LHCN-M2 (cell line): ENCODE measurements at places on chromosomes 7 and 10.
A peak's percentile ranks its signal among the peaks of the same experiment; 100 is the strongest.

DNA sequence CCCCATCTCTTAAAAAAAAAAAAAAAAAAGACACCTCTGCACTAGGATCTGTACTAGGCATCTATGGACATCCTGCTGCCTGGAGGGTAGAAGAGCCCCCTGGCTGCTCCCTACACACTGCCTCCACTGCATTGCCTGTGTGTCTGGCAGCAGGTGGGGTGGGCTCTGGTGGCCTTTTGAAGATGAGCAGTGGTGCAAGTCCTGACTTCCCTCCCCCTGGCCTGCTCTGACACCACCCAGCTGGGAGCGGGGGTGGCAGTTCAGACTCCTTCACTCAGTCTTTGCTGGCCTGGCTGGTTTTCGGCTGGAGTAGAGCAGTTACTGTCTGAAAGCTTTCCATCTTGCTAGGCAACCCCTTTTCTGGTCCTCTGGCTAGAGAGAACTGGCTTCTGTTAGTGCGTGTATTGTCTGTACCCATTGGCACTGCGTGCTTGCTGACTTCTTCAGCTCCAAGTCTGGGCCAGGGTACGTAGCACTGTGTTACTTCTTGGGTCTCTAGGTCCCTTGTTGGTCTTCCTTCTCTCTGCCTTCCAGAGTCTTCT is 17.6 kb downstream of the C10orf62 start:
- no peak for DNase-seq

- DNase-seq = no peak
Observed at GRCh38 chr7:30726296-30727006, 25.5 kb upstream of the INMT start.

DNA sequence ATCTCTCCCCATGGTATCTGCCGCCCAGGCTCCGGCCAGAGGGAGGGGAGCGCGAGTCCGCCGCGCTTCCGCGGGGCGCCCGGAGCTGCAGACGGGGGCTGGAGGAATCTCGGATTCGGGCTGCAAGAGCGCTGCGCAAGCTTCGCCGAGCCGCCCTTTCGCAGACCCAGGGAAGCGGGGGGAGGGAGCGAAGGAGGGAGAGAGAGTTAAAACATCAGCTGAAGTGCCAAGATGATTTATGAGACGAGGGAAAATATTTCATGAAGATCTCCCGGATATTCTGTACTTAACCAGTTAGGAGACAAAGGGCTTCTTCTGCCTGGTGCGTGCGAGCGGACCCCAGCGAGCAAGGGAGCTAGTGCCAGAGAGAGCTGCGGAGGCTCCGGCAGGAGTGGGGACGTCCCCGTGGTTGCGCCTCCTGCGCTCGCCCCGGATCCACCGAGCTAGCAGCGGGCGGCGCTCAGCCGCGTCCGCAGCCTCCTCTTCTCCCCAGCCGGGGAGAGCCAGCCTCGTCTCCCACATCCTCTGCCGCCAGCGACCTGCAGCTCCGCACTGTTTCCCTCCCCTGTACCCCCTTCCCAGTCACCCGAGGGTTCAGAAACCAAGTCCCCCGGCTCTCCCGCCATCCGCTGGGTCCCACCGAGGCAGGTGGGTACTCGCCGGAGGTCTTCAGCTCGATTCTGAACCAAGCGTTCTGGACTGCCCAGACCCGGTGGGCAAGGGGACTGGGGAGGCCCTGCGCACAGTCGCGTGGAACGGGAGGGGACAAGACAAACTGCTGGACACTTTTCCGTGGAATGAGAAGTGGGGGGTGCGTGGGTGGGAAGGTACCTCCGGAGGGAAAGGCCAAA is 1.0 kb upstream of the PAX2 start:
- no peak for DNase-seq

DNA sequence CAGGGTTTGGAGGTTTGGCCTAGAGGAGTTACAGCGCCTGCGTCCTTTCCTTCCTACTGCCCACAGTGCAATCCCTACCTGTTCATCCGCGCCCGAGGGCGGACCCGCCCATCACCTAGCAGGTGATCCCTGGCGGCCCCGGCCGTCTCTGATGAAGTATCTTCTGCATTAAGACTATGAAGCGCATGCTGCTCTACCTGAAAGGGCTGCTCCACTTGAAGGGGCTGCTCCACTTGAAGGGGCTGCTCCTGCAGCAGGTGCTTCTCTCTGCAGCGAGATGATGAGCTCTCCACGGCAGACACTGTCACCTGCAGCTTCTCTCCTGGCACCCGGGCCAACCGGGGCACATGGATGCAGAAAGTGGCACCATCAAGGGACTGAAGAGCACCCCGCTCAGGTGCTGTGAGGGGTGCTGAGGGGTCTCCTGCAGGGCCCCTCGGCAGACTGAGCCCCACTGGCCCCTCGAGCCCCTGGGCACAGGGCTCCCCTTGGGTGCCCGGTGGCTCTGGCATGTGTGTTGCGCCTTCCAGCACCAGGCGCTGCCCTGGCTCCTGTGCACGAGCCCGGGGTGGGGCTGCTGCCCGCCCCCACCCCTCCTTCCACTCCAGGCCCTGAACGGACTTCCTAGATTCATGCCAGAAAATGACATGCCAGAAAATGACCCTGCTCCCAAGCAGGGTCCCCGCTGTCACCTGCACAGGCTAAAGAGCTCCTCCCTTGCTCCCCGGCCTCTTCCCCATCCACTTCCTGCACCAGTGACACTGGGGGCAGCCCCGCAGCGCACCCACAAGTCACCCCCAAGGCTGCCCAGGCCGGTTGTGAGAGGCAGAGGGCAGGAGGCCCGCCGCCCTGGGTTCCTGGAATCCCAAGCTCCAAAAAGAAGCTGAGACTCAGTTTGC is 29.4 kb downstream of the WDR86 start:
- DNase-seq = no peak

DNA sequence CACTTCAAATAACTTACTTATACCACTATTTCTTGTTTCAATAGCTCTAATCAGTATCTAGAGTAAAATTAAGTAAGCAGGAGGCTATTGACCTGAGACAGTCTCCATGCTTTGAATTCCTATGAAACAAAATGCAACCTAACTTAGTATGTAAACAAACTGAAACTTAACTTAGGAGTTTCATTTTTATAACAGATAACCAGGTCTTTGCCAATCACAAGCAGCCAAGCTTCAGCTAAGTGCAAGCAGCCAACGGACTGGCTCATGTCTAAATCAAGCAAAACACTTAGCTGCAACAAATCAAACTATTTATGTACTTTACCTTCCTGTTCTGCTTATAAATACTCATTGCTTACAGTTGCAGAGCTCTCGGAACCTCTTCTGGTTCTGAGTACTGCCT is 4.4 kb upstream of the GSTK1 start:
- peak; percentile 18 for DNase-seq

DNA sequence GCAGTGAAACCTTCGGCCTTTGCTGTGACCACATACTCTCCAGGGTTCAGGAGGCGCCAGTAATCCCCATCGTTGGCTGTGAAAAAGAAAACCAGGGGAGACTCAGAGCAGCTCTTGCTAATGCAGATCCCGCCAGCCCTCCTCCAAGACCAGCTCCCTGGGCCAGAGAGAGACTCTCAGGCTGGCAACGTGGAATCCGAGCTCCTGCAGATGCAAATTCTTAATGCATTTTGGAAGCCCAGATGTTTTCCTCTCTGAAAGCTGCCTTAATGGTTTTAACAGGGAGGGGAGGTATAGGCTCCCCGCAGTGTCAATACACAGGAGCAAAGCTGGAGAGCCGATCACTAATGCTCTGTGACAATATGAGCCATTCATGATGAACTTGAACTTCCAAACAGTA is 80.8 kb downstream of the GPR26 start:
- DNase-seq = no peak

GRCh38 chr7:128041203-128041602 is 10.0 kb upstream of the LRRC4 start:
- DNase-seq = peak; percentile 86

- peak; percentile 37 for DNase-seq
Observed at GRCh38 chr10:62584731-62585130, 210.6 kb downstream of the ZNF365 start.

- no peak for DNase-seq
Observed at GRCh38 chr10:104332243-104333031, 5.8 kb downstream of the ITPRIP start.

DNA sequence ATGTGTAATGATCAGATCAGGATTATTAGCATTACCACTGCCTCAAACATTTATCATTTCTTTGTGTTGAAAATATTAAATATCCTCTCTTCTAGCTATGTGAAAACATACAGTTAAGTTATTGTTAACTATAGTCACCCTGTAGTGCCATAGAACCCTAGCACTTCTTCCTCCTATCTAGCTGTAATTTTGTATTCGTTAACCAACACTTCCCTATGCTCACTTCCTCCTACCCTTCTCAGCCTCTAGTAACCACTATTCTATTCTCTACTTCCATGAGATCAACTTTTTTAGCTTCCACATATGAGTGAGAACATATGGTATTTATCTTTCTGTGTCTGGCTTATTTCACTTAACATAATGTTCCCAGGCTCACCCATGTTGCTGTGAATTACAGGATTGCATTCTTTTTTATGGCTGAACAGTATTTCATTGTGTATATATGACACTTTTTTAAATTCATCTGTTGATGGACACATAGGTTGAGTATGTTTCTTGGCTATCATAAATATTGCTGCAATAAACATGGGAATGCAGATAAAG is 132.7 kb upstream of the RHOBTB1 start:
- DNase-seq = no peak

- DNase-seq = peak; percentile 56
Observed at GRCh38 chr10:17644485-17644943, 563 bp downstream of the STAM start.

DNA sequence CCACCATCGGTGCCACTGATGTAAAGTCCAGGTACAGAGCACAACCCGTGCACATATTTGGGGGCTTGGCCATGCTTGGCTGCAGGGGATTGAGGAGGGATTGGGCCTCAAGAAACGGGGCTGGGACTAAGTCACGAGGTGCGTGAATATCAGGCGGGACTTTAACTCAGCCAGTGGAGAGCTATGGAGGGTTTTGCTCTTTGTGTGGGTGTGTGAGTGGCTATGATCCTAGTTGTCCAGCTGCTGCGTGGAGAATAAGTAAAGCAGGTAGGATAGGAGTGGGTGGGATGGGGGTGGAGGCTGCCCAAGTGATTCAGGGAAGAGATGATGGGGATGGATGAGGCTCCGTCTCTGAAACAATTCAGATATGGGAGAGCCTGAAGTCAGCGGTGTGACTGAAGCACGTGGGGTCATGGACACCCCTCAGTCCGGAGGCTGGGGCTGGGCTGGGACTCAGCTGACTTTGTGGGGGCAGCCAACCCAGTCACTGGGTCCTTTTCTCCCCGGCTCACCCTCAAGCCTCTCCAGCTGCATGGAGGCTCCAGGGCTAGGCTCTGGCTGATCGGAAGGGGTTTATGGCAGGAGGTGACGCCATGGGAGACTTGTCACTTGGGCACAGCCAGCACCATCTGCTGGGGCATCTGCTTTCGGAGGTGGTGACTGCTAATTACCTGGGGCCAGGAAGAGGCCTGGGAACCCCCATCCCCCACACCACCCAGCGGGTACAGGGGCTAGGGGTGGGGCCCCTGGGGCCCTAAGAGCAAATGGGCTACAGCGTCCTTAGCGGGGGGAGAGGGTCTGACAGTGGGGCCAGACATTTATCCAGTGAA is 1.7 kb upstream of the LFNG start:
- DNase-seq = no peak

GRCh38 chr10:114000457-114001010 is 43.1 kb upstream of the ADRB1 start:
- DNase-seq = no peak

DNA sequence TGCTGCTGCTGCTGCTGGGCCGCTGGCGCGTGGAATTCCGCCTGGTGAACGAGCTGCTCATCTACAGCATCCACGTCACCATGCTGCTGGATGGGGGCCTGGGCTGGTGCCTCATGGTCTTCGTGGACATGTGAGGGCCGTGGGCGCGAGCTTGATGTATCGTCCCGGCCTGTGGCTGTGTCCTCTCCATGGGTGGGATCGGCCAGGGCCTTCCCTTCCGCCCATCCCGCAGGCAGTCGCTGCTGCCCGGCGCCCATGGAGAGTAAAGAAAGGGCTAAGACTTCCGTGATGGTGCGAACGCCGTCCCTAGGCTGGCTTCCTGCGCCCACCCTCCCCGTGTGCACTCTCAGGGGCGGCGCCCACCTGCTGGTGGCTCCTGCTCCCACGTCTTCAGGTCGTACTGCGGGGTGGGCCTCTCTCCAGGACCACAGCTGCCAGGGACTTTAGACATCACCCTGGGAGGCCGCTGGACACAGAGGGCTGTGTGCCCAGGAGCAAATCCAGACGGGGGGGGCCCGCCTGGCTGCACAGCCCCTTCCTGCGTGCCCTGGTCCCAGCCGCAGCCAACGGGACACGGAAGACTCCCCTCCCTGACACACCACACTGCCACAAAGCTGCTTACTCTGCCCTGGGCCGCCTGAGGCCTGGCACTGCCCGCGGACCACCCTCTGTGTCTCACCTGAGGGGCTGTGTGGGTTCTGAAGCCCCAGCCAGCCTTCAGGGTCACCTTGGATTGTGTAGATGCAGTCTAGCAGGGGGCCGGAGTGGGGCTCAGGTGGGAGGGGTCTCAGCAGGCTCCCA is 167.5 kb downstream of the SEPTIN7 start:
- no peak for DNase-seq

DNA sequence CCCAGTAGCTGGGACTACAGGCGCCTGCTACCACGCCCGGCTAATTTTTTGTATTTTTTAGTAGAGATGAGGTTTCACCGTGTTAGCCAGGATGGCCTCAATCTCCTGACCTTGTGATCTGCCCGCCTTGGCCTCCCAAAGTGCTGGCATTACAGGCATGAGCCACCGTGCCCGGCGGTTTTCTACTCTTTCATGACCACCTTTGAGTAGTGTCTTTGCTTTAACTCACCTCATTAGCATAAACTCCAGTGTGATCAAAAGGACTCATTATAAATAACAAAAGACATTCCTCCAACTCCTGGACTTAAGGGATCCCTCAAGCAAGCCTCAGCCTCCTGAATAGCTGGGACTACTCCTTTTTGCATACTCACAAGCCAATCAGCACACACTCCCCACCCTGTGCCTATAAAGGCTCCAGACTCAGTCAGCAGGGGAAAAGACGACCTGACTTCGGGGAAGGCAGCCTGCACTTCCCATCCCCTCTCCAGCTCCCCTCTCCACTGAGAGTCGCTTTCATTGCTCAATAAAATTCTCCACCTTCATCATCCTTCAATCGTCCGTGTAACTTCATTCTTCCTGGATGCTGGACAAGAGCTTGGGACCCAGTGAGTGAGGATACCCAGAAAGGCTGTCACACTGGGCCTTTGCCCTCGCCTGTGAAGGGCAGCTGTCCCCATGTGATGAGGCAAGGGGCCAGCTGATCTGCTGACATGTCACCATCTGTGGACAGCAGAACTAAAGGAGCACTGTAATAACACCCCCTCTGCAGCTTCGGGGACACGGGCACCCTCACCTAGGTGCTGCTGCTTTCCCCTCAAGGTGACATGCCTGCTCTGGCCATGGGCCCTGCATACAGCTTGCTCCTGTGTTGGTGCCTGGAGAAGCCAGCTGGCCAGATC is 35.0 kb upstream of the EIF4H start:
- no peak for DNase-seq
